ENCODE measurements at places on chromosomes 6 and 20.

DNA sequence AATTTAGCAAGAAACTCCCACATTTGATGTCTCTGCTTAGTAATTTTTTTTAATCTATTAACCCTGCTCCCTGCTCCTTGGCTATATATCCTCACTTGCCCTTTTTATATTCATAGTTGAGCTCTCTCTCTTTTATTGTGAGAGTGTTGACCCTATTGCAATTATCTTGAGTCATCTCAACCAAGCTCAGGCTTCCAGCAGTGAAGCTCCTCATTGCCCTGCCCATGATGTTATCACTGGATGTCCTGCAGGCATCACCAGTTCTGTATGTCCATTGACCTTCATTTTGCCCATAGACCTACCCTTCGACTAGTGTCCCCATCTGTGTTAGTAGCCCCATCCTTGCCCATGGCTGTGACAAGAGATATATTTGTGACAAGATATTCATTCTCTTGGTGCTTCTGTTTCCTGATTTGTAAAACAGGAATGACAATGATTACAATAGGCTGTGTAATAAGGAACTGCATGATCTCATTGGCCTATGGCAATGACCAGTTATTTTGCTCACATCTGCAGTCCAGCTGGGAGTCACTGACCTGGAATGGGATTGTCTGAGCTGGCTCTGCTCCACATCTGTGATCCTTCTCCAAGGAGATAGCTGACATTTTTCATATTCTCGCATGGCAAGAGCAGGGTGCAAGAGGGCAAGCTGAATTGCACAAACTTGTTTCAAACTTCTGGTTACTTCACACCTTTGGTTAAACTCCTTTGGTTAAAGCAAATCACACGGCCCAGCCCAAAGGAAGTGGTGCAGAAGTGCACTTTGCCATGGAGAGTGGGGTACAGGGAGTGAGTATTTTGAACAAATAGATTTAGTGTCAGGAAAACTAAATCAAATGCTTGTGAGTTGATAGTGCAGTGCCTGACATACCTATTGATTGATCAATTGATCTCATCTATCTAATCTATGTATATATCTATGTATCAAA lies 47.7 kb upstream of the CST5 start:
- DNase-seq, result no peak

- no peak for DNase-seq
Observed at GRCh38 chr20:56157530-56158203, 90.9 kb upstream of the MC3R start.

DNA sequence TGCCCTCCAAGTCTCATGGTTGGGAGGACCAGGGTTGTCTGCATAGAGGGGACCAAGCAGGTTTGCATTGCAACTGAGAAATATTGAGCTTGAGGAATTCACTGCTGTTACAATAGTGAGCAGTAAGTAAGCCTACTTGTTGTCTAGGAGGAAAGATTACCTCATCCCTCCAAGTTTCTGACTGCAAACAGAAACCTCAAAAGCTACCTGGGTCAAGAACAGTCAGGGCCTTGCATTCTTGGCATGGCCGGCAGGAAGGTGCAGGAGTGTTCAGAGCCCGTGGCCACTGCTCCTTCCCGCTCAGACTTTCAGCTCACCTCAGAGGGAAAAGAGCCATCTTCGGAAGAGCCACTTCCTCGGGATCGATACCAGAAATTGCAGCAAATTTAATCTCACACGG lies 46.0 kb upstream of the DOK5 start:
- no peak for DNase-seq

- DNase-seq, result no peak
Observed at GRCh38 chr6:6414931-6415330, 94.5 kb upstream of the F13A1 start.

GRCh38 chr20:18839507-18840247 lies 26.1 kb downstream of the SCP2D1 start:
- no peak for DNase-seq

DNA sequence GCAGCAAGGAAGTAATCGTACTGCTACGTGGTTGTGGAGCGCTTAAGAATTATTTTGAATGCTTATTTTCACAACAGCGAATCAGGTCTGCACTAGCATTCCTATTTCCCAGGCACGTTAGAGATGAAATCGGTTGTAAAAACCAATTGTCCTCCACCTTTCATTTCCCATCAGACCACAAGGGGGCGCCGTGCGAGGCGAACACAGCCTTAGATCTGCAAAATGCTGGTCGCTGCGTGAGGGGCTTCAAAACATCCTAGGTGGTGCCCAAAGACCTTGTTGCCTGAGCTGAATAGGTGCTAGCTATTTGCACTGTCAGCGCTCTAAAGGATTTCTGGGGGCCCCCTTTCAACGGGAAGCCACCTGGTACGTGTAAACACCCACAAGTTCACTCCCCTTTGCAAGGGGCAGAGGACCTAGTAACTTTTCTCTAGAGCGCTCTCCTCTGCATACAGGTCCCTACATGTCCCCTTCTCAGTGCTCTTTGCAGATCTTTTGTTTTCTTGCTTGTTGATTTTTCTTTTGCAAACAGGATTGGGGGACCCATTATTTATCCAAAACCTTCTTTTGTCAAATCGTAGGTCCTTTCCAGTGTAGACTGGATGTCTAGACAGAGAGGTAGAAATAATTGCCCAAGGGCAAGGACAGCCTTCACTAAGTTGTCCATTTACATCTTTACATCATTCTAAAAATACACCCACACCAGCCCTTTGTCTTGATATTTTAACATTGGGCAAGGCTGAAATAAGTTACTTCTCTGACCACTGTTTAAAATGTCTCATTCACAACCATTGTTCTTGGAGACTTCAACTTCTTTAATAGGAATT lies 59.8 kb downstream of the NEDD9 start:
- DNase-seq, result peak; percentile 87

DNA sequence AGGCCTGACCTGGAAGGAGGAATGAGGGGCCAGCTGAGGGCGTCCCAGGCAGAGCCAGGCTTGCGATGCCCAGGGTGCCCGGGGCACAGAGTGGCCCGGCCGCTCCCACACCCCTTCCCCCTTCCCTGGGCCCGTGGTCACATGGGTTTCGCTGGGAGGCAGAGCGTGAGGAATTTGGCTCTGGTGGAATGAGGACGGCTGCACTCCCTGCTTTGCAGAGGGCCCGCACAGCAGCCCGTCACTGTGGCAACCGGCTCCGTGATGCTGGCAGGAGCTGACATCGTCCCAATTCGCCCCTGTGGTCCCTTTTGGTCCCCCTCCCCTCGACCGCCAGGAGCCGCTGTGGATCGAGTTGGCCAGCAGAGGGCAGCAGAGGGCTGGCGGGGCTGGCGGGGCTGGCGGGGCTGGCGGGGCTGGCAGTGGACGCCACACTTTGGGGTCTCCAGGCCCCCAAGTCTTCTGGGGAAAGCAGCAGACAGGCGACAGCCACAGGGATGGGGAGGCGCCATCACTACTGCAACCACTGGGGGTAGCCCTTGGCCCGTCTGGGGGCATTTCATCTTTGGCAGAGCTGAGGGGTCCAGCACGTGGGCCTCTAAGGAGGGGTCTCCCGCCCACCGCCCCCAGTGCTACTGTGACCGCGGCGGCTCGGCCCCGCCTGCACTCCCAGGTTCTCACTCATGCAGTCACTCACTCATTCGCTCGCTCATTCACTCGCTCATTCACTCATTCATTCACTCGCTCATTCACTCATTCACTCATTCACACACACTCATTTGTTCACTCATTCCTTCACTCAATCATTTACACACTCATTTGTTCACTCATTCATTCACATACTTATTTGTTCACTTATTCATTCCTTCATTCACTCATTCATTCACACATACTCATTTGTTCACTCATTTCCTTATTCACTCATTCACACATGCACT lies 49.7 kb upstream of the BHLHE23 start:
- DNase-seq, result peak; percentile 38

DNA sequence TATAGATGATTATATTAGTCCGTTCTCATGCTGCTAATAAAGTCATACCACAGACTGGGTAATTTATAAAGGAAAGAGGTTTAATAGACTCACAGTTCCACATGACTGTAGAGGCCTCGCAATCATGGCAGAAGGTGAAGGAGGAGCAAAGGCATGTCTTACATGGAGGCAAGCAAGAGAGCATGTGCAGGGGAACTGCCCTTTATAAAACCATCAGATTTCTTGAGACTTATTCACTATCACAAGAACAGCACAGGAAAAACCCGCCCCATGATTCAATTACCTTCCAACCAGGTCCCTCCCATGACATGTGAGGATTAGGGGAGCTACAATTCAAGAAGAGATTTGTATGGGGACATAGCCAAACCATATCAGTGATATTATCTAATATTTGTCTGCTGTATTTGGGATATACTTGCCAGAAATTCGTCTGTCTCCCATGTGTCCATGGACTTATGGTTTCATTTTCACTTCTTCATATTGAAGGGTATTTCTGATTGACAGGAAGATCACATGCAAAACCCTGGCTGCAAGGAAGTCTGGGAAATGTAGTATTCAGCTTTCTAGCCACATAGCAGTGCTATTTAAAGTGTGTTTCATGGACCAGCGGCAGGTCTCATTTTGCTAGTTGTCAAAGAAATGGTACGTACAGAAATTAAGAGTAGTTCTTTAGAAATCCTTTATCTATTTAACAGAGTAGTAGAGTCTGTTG lies 50.5 kb upstream of the PAK5 start:
- no peak for DNase-seq

GRCh38 chr6:158172001-158172400 lies 3.9 kb downstream of the GTF2H5 start:
- no peak for DNase-seq

DNA sequence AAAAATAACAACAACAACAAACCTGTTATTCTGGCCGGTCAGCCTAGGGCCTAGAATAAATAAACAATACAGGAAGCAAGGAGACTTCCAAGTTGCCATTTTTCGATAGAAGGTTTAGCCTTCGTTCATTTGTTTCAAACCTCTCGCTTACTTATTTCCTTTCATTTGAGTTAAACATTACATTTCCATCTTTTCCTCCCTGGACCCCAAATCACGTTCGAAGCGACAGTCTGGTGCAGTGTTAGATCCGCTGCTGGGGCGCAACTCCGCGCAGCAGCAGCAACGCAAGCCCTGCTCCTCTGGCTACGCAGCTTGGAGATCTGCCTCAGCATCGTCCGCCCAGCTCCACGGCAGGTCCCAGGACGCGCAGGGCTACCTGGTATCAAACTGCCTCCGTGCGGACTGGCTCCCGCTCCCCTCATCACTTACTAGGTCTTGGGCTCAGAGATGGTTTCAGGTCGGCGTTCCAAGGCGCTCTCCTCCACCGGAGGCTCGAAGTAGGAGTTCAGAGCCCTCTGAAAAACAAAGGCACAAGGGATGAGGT lies 530 bp downstream of the TDP2 start:
- DNase-seq, result no peak

DNA sequence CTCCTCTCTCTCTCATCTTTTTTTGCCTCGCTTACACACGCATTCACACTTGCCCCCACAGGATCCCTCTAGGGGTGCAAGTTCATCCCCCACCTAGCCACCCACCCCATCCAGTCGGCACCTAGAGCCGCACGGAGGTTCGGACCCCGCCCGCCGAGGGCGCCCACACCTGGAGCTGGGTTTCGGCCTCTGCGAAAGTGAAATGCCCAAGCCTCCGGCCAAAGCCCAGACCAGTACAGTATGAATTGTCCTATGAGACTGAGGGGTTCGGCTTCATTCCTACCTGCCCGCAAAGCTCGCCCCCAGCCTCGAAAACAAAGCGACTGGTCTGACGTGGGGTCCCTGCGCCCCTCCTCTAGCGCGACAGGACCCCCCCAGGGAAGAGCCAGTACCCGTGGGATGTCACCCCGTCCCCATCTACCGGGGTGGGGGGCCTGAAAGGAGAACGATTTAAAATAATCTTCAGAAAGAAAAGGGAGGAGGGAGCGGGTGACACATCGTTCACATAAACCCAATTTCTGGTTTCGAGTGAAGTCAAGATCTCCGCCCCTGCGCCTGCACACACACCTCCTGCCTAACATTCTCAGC lies 1.5 kb downstream of the TFAP2A start:
- DNase-seq, result no peak

Data from activated T-cell treated with anti-CD3 and anti-CD28 coated beads for 1 hour (primary cell).